ENCODE measurements at places on chromosomes 3 and 15.

GRCh38 chr3:74613060-74613459 lies 1.4 kb downstream of the CNTN3 start:
- no peak for DNase-seq

DNA sequence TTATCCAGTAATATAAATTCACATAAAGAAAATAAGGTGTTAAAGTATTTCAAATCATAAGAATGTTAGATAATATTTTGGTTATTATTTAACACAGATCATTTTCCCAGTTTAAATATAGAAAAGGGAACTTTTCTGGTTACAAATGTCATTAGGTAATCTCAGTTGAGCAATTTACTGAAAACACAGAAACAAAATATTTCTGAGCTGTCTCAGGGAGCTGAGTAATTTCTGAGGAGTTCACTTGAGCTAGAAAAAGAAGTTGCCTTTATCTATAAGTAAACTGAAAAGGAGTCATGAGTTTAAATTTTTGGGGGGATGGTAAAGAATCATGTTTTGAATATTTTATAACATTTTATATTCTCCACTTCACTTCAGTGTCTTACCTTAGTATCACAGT lies 855.4 kb upstream of the ARPP21 start:
- DNase-seq, result no peak

DNA sequence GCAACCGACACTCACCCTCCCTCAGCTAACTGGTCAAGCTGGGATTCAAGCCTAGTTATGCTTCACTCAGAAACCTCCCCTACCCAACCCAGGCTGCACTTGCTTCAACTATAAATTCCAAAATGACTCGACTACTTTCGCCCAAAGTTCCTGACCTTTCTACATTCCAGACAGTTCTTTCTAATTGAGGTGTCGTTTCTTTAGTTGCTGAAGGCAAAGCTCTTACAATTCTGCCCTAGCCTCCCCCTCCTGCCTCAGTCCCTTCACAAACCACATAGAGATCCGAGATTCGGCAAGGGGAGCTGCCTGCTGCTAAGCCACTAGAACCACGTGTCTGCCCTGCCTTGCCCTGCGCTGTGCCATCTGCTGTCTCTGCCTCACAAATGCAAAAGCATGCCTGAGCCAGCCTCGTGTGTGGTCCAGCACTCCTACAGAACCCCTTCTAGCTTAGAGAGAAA lies 74.7 kb upstream of the SH3GL3 start:
- no peak for DNase-seq

GRCh38 chr3:159813822-159814531 lies 174.7 kb upstream of the IL12A start:
- DNase-seq, result no peak

GRCh38 chr3:28287046-28287445 lies 45.6 kb downstream of the CMC1 start:
- DNase-seq, result no peak

DNA sequence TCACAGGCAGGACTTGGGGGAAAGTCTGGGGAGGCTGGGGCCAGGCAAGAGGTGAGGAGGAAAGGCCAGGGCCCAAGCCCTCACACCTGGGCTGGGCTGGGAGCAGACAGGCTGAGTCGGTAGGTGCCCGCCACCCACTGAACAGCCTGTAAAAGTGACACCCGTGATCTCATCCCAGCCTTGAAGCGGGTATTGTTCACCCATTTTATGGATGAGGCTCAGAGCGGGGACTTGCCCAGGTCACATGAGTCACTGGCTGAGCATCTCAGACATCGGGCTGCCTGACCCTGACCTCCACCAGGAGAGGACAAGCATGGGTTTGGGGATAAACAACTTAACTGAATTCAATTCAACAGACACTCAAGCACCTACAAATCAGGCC lies 52.0 kb upstream of the CTSH start:
- no peak for DNase-seq

- DNase-seq, result no peak
Observed at GRCh38 chr15:89385596-89386331, 51.1 kb upstream of the POLG start.

DNA sequence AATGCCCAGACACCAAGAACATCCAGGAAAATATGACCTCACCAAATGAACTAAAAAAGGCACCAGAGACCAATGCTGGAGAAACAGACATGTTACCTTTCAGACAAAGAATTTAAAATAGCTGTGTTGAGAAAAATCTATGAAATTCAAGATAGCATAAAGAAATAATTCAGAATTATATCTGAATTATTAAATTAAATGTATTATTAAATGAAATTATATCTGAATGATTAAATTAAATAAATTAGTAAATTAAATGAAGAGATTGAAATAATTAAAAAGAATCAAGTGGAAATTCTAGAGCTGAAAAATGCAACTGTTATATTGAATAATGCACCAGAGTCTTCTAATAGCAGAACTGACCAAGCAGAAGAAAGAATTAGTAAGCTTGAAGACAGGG lies 279.2 kb upstream of the SATB1 start:
- no peak for DNase-seq

DNA sequence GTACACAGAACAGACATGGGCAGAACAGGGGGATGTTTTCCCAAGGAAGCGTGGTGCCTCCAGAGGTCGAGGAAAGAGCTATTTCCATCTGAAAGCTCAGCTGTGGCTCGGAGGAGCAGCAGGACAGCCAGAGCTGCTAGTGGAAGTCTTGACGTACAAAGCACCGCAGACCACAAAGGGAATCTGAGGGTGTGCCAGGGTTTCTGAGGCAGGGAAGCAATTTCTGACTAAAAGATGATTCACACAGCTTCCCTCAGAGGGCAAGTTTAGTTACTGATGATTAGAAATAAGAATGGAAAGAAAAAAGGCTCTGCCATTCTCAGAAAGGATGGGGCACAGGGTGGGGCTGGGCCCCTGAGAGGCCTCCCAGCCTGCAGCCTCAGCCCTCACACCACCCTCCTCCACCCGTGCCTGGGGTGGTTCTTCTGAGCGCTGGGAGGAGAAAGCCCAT lies 45.8 kb upstream of the SEC13 start:
- DNase-seq, result peak; percentile 83

DNA sequence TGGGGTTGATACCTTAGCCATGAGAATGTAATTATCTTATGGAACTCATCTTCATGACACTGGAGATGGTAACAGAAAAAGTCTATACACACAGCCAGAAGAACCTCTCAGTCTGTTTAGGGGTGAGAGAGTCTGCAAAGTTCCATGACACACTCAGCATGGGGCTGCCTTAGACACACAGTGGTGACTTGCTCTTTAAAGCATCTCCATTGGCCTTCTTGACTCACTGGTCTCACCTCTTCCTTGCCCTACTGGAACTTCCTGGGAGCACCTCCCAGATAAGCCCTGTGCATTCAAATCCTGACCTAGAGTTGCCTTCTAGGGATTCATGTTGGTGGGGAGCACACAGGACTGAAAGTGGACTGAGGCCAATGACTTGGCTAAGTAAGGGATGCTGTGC lies 9.3 kb downstream of the MAGI1 start:
- DNase-seq, result no peak

DNA sequence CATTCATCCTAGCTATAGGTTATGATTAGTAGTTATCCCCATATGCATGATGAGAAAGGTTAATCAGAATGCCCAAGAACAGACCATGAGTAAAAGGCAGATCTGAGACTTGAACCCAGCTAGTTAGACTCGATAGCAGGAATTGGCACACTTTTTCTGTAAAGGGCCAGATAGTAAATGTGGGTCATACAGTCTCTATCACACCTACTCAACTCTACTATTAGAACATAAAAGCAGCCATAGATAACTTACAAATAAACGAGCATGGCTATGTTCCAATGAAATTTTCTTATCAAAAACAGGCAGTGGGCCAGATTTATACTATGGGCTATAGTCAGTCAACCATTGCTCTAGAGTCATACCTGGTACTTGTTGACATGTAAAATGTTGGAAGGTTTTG lies 24.6 kb downstream of the POLG start:
- no peak for DNase-seq

DNA sequence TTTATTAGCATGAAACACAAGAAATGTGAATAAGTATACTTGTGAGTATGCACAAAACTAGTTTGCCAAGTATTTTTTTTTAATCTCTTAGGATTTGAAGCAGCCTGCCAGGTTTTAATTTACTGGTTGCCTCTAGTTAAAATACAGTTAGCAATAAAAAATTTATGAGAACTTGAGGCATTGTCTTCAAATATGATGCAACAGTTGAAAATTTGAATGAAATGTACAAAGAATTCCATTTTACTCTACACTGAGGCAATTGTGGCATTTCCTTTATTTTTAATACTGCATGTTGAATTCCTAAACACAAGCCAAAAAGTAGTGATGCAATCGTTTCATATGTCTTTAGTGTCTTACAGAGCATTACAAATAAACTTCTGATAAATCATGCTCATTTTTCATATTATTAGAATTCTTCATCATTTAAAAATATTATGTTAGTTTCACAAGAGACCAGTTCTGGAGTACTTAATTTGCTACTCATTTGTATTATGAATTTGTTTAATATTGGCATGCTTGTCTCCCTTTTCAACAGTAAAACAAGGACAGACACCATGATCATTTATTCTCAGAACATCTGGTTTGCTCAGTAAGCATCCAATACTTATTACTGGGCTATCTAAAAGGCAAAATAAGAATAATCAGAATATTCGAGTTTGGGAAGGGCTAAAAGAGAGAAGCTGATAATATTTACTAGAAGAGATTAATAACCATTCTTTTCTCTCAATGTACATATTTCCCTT lies 124.8 kb upstream of the PTX3 start:
- no peak for DNase-seq

GRCh38 chr15:31977812-31978661 lies 52.3 kb upstream of the CHRNA7 start:
- DNase-seq, result peak; percentile 20

GRCh38 chr15:59217876-59218498 lies 11.3 kb downstream of the LDHAL6B start:
- DNase-seq, result no peak

- DNase-seq, result no peak
Observed at GRCh38 chr15:35693886-35694285, 147.9 kb upstream of the DPH6 start.

GRCh38 chr3:122689587-122689986 lies 8.9 kb downstream of the PARP14 start:
- peak; percentile 5 for DNase-seq

GRCh38 chr3:140103986-140104645 lies 169.1 kb downstream of the CLSTN2 start:
- DNase-seq, result no peak

GRCh38 chr15:66570842-66571478 lies 5.2 kb upstream of the LCTL start:
- DNase-seq, result no peak

DNA sequence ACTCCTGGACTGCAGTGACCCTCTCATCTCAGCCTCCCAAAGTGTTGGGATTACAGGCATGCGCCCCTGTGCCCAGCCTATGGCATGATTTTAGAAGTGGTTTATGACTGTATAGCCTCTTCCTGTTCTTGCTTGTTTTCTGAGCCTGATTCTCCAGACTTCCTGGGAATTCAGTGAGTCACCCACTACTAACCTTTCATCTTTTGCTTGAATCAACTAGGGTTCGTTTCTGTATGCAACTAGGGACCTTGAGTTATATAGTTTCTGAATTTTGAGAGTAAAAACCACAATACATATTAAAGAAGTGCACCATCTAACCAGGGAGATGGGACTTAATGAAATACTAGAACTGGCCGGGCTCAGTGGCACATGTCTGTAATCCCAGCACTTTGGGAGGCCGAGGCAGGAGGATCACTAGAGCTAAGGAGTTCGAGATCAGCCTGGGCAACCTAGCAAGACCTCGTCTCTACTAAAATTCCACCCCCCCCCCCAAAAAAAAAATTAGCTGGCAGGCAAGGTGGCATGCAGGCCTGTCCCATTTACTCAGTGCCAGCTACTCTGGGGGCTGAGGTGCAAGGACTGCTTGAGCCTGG lies 76.0 kb downstream of the ZNF609 start:
- DNase-seq, result peak; percentile 43
